RWPE1 (cell line): ENCODE measurements at places on chromosomes 4 and X.

GRCh38 chrX:92247076-92247475, 467.9 kb downstream of the PCDH11X start:
- DNase-seq: peak; percentile 26

DNA sequence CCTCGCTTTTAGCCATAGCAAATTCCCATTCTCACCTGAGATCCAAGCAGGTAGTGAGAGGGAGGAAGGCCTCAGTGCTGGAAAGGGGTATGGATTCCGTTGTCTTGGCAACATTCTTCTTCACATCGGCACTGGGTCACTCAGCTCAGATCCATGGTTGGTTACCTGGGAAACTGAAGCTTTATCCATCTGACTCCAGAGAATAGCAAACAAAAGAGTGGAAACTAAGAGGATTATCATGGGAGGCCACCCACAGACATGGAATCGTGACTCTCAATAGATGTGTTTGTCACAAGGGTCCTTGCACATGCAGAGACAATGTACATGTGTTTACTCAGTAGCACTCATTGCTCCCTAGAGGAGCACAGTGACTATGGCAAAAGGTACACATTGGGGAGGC, 81.0 kb downstream of the MAGED4 start:
- no peak for DNase-seq

DNA sequence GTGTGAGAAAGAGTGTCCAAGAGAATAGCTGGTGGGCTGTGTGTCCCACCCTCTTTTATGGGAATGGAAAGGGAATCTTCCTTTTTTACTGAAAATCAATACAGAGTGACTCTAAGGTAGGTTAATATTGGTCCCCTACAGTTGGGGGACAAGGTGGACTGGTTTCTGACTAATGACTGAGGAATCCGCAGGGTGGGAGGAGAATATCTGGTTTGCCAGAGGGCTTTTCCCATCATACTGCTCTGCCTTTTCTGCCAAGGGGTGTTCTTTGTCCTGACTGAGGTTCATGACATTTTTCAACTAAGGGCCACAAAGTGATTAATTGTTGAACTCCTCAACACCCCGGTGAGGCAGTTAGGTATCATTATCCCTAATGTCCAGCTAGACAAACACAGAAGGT, 261.6 kb downstream of the SPATA18 start:
- DNase-seq: peak; percentile 46

GRCh38 chr4:22187203-22187820, 238.7 kb upstream of the KCNIP4 start:
- DNase-seq: no peak
